Stimulated activated naive B cell treated with anti-CD40 and anti-IgM and Interleukin-4, amounts not matched to agents 10 μg/mL and 1 μg/mL and 100 μg/mL, for 72 hours (primary cell): ENCODE measurements at places on chromosomes 4 and X.

DNA sequence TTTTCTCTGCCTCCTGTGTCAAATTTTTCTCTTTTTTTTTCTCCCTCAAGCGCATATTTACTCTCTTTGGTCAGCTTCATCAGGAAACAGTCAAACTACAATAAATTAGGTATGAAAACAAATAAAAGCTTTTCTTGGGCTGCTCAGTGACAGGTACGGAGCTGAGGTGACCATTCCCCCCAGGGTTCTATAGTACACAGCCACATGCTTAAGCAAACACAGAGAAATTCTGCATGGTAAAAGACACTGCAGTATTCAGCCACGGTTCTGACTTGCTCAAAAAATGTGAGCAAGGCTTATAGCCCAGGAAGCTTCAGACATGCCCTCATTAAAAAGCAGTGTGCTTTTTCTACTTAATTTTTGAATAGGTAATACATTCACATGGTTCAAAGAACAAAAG lies 138.5 kb downstream of the GRIA3 start:
- no peak overlapping the region for H3K4me3 ChIP-seq
- no peak for DNase-seq
- H3K4me1 ChIP-seq: no peaks in the 10 kb centered on the region
- no peaks in the 10 kb centered on the region for H3K27me3 ChIP-seq

DNA sequence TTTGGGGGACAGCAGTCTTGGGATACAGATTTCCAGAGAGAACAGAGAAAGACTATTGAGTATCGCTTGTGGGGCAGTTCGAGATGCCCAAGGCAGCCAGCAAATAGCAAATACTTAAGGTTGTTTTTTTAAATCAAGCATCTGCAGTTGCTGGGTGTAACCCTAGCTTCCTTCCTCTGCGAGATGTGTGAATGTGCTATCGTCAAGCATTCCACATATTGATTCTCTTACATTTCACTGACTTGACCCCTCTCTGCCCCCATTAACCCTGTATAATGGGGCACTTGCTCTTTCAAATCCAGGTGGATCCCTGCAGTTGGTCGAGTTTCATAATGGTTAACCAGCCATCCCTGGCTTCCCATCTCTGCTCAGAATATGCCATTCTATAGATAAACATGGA lies 23.5 kb downstream of the KCNE5 start:
- H3K27ac ChIP-seq: no peak overlapping the region
- H3K4me1 ChIP-seq: peaks cover 7% of the 10 kb centered on the region
- peaks cover 58% of the 10 kb centered on the region for H3K27me3 ChIP-seq
- H3K4me3 ChIP-seq: no peak overlapping the region
- no peaks in the 10 kb centered on the region for H3K36me3 ChIP-seq
- DNase-seq: no peak

- no peaks in the 10 kb centered on the region for H3K27me3 ChIP-seq
- H3K4me1 ChIP-seq: no peaks in the 10 kb centered on the region
- no peaks in the 10 kb centered on the region for H3K36me3 ChIP-seq
- no peak overlapping the region for H3K27ac ChIP-seq
- H3K4me3 ChIP-seq: no peak overlapping the region
- DNase-seq: no peak
These were observed 711 bp downstream of the PNMA6E start for GRCh38 chrX:153400146-153401132.

- H3K4me1 ChIP-seq: no peaks in the 10 kb centered on the region
- H3K36me3 ChIP-seq: no peaks in the 10 kb centered on the region
- peaks cover 5% of the 10 kb centered on the region for H3K27me3 ChIP-seq
- no peak overlapping the region for H3K27ac ChIP-seq
- no peak for DNase-seq
These were observed 105.0 kb upstream of the NR0B1 start for GRCh38 chrX:30414144-30414543.

DNA sequence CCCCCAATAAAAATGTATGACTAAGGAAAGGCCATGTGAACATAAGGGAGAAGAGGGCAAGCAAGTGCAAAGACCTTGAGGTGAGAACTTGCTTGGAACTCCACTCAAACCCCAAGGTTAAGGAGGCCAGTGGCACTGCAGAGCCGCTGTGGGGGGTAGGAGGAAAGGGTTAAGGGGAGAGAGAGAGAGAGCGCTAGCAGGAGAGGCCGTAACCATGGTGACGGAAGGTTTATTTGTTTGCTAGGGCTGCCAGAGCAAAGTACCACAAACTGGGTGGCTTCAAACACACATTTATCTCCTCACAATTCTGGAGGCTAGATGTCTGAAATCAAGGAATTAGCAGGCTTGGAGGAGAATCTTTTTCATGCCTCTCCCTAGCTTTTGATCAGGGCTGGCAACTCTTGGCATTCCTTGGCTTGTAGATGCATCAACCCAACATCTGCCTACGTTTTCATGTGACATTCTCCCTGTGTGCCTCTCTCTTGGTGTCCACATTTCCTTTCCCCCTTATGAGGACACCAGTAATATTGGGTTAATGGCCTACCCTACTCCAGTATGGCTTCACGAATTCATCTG lies 35.2 kb downstream of the SMIM20 start:
- H3K4me1 ChIP-seq: no peaks in the 10 kb centered on the region
- no peak overlapping the region for H3K27ac ChIP-seq
- no peak for DNase-seq
- H3K27me3 ChIP-seq: peaks cover 58% of the 10 kb centered on the region
- no peaks in the 10 kb centered on the region for H3K36me3 ChIP-seq

- H3K4me3 ChIP-seq: no peak overlapping the region
- peaks cover 43% of the 10 kb centered on the region for H3K27me3 ChIP-seq
- peaks cover 5% of the 10 kb centered on the region for H3K4me1 ChIP-seq
- DNase-seq: no peak
- H3K36me3 ChIP-seq: no peaks in the 10 kb centered on the region
- no peak overlapping the region for H3K27ac ChIP-seq
These were observed 75.2 kb upstream of the PRKX start for GRCh38 chrX:3788494-3789233.

DNA sequence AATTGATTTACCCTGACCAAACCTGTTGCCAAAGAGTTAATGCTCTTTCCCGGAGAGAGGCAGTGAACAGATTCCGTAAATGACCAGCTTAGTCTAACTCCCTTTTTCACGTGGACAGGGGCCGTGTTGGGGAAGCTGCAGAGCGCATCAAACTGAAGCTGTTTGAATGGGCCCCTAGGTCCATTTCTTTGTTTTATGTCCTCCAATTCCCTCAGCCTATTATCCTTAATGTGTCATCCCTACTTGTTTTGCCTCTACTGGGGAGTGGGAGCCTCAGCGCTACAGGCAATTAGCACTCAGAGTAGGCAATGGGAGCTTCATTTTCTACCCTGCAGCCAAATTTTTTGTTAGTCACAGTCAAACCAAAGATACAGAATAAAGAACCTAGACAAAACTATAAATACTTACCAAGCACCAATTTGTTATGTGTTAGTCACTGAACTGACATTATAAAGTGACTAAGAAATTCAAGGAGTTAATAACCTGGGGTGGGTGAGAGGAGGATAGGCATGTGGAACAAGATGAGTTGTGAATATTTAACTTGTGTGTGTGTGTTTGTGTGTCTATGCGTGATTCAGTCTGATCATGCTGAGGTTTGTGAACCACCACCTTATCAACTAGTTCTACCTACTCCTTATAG lies 417.4 kb downstream of the PACRGL start:
- H3K27me3 ChIP-seq: no peaks in the 10 kb centered on the region
- H3K27ac ChIP-seq: no peak overlapping the region
- no peaks in the 10 kb centered on the region for H3K4me1 ChIP-seq

DNA sequence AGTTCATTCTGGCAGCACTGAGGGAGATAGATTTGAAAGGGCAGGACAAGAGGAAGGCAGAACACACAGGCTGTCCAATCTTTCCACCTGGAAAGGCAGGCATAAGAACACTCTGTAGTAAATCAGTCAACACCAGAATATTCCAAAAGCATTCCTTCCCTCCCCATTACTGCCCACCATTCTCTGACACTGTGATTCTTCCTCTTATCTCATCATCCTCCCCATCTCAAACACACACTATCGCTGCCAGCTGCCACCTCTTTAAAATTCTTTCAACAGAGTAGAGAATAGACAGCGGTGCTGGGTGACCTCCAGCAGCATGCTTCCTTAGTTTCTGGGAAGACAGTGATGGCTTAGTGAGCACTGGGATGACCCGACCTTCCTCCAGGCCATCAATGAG lies 53.7 kb upstream of the MYOZ2 start:
- no peak overlapping the region for H3K27ac ChIP-seq
- DNase-seq: no peak
- no peaks in the 10 kb centered on the region for H3K36me3 ChIP-seq
- no peaks in the 10 kb centered on the region for H3K4me1 ChIP-seq

DNA sequence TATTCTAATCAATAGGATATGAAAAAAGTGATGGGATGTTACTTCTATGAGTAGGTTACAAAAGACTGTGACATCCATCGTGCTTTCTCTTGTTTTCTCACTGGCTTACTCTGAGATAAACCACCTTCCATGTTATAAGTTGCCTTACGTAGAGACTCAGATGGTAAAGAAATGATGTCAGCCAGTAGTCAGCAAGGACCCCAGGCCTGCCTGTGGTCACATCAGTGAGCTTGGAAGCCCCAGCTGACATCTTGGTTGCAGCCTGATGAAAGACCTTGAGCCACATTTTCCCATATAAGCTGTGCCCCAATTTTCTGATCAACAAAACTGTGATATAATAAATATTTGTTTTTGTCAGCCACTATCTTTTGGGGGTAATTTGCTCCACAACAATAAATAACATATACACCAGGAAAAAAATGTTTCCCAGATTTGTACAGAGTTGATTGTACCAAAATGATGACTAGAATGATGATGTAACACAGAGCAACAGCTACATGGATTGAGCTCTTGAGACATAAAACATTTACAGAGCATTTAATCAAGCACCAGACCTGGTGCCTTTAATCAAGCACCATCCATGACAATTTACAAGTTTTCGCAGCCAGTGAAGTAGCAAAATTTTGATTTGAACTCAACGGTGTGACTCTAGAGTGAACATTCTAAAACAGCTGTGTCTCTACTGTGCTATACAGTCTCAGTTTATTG lies 11.2 kb upstream of the DCAF12L2 start:
- H3K36me3 ChIP-seq: no peaks in the 10 kb centered on the region
- H3K27ac ChIP-seq: no peak overlapping the region
- no peak for DNase-seq

GRCh38 chrX:3428792-3429191 lies 82.3 kb upstream of the MXRA5 start:
- no peak overlapping the region for H3K27ac ChIP-seq
- H3K4me3 ChIP-seq: no peak overlapping the region
- DNase-seq: no peak
- no peaks in the 10 kb centered on the region for H3K36me3 ChIP-seq

- DNase-seq: no peak
- no peaks in the 10 kb centered on the region for H3K27me3 ChIP-seq
- H3K4me3 ChIP-seq: no peak overlapping the region
- H3K36me3 ChIP-seq: no peaks in the 10 kb centered on the region
- H3K4me1 ChIP-seq: no peaks in the 10 kb centered on the region
- H3K27ac ChIP-seq: no peak overlapping the region
These were observed 238.9 kb downstream of the MAML3 start for GRCh38 chr4:139915037-139915436.

GRCh38 chr4:90127223-90127705 lies at the start of gene CCSER1:
Gene CCSER1 (plus strand): TSS chr4:90127394.
- peaks cover 18% of the 10 kb centered on the region for H3K4me1 ChIP-seq
- peak; percentile 75 for DNase-seq
- no peaks in the 10 kb centered on the region for H3K36me3 ChIP-seq

- no peak for DNase-seq
- no peak overlapping the region for H3K4me3 ChIP-seq
- H3K36me3 ChIP-seq: no peaks in the 10 kb centered on the region
- peaks cover 17% of the 10 kb centered on the region for H3K27me3 ChIP-seq
- H3K4me1 ChIP-seq: peaks cover 4% of the 10 kb centered on the region
These were observed 74.0 kb upstream of the KLF3 start for GRCh38 chr4:38590046-38590445.

DNA sequence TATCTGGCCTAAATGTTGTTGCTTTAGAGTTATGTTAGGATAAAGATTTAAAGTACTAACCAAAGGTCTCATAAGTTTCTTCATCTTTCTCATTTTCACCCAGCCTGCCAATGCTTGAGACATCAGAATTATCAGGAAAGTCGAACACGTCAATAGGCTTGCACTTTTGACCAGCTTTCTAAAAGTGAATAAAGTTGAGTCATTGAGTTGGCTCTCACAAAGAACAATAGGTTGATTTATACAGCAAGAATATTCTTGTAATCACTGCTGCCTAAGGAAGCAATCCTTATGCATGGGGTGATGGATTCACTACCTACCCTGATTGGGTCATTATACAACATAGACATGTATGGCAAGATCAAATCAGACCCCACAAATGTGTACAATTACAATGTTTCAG lies 5.0 kb downstream of the CENPU start:
- H3K4me1 ChIP-seq: peaks cover 13% of the 10 kb centered on the region
- no peak for DNase-seq
- H3K27me3 ChIP-seq: no peaks in the 10 kb centered on the region
- H3K4me3 ChIP-seq: no peak overlapping the region

GRCh38 chrX:79081895-79082512 lies 62.5 kb upstream of the GPR174 start:
- peak; percentile 13 for DNase-seq
- peak overlapping the region; percentile 82 for H3K27ac ChIP-seq
- H3K27me3 ChIP-seq: no peaks in the 10 kb centered on the region
- H3K4me3 ChIP-seq: peak overlapping the region; percentile 22
- H3K4me1 ChIP-seq: peaks cover 7% of the 10 kb centered on the region
- no peaks in the 10 kb centered on the region for H3K36me3 ChIP-seq

GRCh38 chr4:10656988-10657387 lies 27.6 kb downstream of the CLNK start:
- H3K27ac ChIP-seq: no peak overlapping the region
- DNase-seq: no peak
- H3K36me3 ChIP-seq: peaks cover 7% of the 10 kb centered on the region
- H3K27me3 ChIP-seq: no peaks in the 10 kb centered on the region
- peaks cover 2% of the 10 kb centered on the region for H3K4me1 ChIP-seq
- H3K4me3 ChIP-seq: no peak overlapping the region

GRCh38 chrX:12162420-12162819 lies 24.1 kb downstream of the FRMPD4 start:
- no peak overlapping the region for H3K27ac ChIP-seq
- no peak for DNase-seq
- H3K36me3 ChIP-seq: no peaks in the 10 kb centered on the region
- H3K27me3 ChIP-seq: peaks cover 10% of the 10 kb centered on the region

- H3K36me3 ChIP-seq: no peaks in the 10 kb centered on the region
- H3K4me1 ChIP-seq: no peaks in the 10 kb centered on the region
- DNase-seq: no peak
- no peak overlapping the region for H3K4me3 ChIP-seq
- H3K27me3 ChIP-seq: no peaks in the 10 kb centered on the region
These were observed 71.8 kb upstream of the GPR34 start for GRCh38 chrX:41616935-41617334.

DNA sequence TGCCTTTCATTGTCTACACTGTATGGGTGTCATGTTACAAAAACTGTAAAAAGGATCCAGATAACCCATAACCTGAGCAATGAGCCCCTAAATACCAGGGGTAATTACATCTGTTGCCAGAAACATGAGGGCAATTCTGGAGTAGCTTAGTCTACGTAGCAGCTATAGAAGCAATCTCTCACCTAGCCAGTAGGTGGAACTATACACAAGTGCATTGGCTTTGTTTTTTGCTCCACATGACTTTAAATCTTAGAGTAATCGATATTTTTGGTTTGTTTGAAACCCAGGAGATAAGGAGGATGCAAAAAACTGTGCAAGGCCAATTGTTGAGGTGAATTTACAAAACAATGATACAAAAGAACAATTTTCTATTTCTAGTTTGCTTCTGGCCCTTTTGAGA lies 57.5 kb downstream of the GPR82 start:
- H3K36me3 ChIP-seq: no peaks in the 10 kb centered on the region
- H3K4me3 ChIP-seq: no peak overlapping the region
- H3K4me1 ChIP-seq: peaks cover 2% of the 10 kb centered on the region
- H3K27me3 ChIP-seq: no peaks in the 10 kb centered on the region
- DNase-seq: no peak

- H3K4me1 ChIP-seq: no peaks in the 10 kb centered on the region
- no peaks in the 10 kb centered on the region for H3K27me3 ChIP-seq
- no peak overlapping the region for H3K27ac ChIP-seq
These were observed 18.9 kb downstream of the RASL11B start for GRCh38 chr4:52880994-52881393.
